ENCODE measurements at places on chromosomes 12 and 14.

GRCh38 chr14:79466938-79467527, 744.3 kb downstream of the DIO2 start:
- DNase-seq, result no peak

DNA sequence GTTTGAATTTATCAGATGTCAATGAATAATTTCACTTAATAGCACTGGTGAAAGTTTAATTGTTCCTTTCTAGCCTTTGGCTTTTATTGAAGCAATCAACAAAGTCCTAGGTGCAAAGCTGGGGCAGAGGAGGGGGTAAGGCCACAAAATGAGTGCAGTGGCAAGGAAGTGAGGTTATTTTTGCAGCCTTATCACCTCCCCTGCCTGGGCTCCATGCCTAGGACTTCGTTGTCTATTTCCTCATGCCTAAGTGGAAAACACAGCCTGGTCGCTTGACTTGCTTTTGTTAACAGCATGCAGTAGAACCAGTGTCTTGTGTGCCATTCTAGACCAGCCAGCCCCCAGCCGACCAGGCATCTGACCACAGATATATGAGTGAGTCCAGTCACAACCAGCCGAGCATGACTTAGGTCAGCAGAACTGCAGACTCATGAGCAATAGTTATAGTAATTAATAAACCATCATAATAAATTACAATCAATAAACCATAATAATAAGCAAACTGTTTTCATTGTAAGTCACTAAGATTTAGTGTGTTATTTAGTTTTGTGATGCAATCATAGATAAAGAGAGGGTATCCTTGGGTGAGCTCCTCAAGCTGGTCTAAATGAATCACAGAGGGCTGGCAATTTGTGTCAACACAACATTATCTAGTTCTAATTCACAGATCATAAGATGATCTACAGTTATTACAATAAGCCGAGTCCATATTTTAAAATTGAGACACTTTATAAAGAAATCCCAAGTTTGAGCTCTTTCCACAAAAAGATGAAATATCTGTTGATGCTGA, 156.8 kb downstream of the GLT1D1 start:
- no peak for DNase-seq

GRCh38 chr12:31440586-31440985, 114.6 kb upstream of the SINHCAF start:
- no peak for DNase-seq

- no peak for DNase-seq
Measured at GRCh38 chr12:78191611-78192010, 360.9 kb downstream of the NAV3 start.

DNA sequence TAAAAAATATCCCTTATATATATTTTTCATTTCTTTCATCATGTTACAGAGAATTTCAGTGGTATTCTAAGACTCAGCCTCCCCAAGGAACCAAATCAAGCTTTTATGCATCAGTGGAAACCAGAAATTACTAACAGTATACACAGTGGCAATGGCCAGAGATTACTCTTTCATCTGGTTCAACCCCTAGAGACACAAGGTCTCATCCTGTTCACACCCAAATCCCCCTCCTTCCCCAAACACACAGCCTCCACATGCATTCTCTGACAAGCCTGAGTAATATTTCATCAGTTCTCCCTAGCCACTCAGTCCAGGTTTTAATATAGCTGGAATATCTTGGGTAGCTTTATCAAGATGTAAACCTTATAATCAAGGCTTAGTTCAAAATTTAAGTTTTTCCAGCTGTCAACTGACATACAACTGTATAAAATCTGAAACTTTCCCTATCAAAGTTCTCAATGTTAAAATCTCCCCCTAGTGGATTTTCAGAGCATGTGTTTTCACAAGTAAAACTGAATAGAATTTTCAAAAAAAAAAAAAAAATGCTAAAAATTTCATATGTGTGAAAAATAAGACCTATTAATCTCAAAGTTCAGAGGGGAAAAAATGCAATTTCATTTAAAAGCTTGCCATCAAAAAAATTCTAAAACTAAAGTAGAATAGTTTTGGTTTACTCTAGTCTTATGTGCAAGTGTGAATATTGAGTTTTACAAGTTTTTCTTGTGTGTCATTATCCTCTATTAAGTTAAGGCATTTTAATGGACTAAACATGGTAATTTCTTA, 10.5 kb upstream of the SSTR1 start:
- peak; percentile 89 for DNase-seq

GRCh38 chr12:121079736-121080272, 40.8 kb upstream of the OASL start:
- no peak for DNase-seq

GRCh38 chr12:22416801-22417200, 82.3 kb upstream of the ST8SIA1 start:
- no peak for DNase-seq

- DNase-seq, result no peak
Measured at GRCh38 chr12:52216807-52217206, 16.2 kb upstream of the KRT7 start.

DNA sequence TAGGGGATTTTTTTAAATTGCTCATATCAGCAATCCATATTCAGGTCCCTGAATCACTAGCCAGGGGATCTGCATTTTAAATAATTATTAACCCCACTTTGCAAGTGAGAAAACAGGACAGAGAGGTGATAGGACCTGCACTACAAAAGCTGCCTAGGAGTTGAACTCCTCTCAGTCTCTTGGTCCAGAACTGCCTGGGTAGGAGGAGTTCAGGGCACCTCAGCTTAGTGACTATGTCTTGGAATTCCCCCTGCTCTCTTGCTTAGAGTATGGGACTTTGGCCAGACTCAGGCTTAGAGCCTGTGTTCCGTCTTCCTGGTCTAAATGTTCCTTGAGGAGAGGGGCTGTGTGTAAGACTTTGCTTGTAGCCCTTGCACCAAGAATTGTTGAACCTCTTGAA, 68.2 kb upstream of the WSCD2 start:
- DNase-seq, result no peak

- no peak for DNase-seq
Measured at GRCh38 chr12:106643000-106643399, 60.2 kb downstream of the RFX4 start.

DNA sequence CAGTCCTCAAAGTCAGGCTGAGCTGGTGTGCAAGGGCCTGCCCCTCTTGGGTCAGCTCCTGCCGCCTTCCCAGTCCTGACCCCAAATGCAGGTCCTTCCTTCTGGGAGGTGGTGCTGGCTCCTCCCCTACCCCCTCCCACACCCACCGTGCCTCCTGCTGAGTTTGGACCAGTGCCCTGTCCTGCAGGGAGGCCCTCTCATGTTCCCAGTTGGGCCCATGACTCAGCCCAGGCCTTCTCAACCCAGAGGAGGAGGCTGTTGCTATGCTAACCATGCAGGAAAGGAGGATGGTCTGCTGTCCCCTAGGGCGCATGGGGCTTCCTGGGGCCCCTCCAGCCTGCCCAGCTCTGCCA, 4.4 kb downstream of the ZBTB42 start:
- DNase-seq, result peak; percentile 66

- peak; percentile 9 for DNase-seq
Measured at GRCh38 chr12:50799908-50800307, 36.0 kb downstream of the ATF1 start.

DNA sequence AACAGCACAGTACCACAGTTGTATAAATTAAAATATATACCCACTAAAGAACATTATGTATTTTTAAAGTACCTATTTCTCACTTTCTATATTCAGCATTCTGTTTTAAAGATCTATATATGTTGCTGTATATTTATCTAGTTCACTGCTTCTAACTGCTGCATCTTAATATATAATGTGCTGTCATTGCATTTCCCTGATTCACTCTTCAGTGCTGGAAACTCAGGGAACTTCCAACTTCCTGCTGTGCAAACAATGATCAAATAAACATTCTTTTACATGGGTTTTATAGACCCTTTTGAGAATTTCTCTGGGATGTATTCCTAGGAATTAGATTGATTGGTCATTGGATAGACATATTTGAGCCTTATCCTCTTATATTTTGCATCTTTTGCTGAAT, 379.1 kb downstream of the APAF1 start:
- no peak for DNase-seq

GRCh38 chr12:78155546-78155945, 324.9 kb downstream of the NAV3 start:
- DNase-seq, result no peak

DNA sequence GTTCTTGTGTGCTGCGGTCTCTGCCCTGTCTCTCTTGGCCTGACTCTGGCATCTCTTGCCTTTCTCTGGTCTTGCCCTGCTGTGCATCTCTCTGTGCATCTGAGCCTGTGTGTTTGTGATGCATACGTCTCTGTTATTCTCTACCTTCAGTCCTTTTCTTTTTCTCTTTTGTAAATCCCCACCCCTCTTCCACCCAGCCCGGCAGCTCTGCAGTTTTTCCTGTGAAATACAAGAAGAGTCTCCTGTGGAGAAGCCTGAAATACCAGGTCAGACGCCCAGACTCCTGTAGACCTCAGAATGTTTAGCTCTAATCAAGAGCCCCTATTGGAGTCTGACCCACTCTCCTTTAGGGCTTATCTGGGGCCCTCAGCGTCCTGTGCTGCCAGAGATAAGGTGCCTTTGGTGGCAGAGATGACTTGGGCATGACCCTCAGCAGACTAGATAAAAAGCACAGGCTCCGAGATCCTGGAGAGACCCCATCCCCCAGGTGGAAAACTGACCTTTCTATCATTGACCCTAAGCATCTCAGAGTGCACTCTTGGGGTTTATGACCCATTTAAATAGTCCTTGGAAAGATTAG, 167.5 kb upstream of the SRRM4 start:
- no peak for DNase-seq

DNA sequence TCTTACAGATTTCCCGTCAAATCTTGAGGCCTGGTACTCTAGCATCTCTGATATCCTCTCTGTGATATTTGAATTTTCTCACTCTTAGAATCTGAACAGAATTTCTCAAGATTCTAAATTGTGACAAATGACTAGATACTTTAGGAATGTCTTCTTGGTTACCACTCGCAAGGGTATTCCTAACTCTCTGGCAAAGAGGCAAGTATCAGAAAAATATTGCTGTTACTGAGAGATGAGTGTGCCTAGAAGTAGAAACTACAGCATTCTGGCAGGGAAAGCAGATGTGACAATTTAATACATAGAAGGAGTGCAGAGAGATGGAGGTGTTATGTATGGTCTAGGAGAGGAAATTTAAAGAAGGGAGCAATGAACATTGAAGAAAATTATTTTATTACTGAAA, 467.8 kb downstream of the LRIG3 start:
- peak; percentile 76 for DNase-seq

GRCh38 chr12:107657133-107657532, 28.5 kb upstream of the PWP1 start:
- no peak for DNase-seq

GRCh38 chr12:93080994-93081809, 152.1 kb upstream of the EEA1 start:
- DNase-seq, result peak; percentile 16

- DNase-seq, result peak; percentile 82
Measured at GRCh38 chr14:58292187-58292586, 6.2 kb upstream of the ARID4A start.

GRCh38 chr14:31045501-31046080, 19.4 kb upstream of the STRN3 start:
- no peak for DNase-seq

- DNase-seq, result peak; percentile 26
Measured at GRCh38 chr14:21191809-21192446, 36.1 kb upstream of the OR5AU1 start.

All from AG10803 (cell line).